Activated T-helper 17 cell treated with anti-CD3 and anti-CD28 coated beads, Interleukin-2, amount 50 U/mL, for 72 hours (primary cell): ENCODE measurements at places on chromosomes 1 and 21. TPM values are rescaled to one million over a fixed set of nuclear protein-coding genes. Genes with fewer than 3 reads are reported as not detected.

The TUFT1 gene
- 3.7 TPM for total RNA-seq

GRCh38 chr1:244161236-244161510 is 110.1 kb downstream of the ZBTB18 start:
- no peak for ATAC-seq

GRCh38 chr1:178727014-178727895 is 2.2 kb downstream of the RALGPS2 start:
- peak; percentile 44 for ATAC-seq

DNA sequence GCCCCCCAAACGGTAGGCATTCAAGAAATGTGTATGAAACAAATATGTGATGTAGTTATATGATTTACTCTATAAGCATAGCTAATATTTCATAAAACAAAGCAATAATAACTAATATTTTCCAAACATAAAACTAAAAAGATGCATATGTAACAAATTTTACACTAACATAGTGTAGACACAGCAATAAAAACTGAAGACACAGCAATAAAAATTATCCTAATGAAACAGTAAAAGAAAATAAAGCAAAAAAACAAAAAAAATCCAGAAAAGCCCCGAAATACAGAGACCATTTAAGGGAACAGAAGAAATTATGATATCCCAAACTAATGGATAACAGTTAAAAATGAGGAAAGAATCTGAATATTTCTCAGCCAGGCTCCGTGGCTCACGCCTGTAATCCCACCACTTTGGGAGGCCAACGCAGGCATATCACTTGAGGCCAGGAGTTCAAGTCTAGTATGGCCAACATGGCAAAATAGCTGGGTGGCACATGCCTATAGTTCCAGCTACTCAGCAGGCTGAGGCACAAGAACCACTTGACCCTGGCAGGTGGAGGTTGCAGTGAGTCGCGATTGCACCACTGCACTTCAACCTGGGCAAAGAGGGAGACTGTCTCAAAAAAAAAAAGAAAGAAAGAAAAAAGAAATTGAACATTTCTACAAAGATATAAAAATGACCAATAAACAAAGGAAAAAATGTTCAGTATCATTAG is 38.2 kb upstream of the PSMG1 start:
- no peak for ATAC-seq

GRCh38 chr1:212098310-212098709 is 62.8 kb downstream of the DTL start:
- no peak for ATAC-seq

DNA sequence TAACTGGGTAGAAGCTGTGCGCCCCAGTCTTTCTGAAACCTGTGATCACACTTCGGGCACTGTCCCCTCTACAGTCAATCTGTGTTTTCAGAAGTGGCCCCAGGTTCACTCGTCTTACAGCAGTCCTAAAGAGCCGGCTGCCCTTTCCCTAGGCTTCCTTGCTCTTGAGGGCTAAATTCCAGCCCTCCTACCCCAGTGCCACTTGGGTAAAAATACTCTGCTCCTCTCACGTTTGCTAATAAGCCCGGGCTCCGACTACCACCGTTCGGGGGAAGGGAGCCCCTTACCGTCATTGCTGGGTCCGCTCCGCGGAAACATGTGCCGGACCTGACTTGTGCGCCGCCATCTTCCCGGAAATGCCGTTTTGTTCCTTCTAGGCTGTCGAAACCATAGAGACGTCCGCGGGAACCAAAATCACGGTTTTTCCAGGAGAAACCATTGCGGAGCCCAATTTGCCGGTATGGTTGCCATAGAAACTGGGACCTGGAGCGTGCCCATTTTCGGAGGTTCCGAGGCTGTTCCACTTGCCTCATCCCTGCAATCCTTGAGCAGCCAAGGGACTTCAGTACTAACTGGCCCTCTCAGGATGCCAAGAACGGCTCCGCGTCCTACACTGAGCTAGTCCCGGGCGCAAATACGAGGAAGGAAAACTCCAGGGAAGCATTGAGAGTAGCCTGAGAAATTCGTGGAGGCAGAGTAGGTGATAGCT is at the start of gene GPATCH4:
TSS of gene GPATCH4 (minus strand) at position 358 of the 709 bp plus-strand sequence.
- peak; percentile 87 for ATAC-seq

The ZSCAN20 gene
- 4.1 TPM for total RNA-seq

The FNDC5 gene
- total RNA-seq: not detected

GRCh38 chr21:36791695-36792470 is 93.0 kb downstream of the SIM2 start:
- no peak for ATAC-seq

DNA sequence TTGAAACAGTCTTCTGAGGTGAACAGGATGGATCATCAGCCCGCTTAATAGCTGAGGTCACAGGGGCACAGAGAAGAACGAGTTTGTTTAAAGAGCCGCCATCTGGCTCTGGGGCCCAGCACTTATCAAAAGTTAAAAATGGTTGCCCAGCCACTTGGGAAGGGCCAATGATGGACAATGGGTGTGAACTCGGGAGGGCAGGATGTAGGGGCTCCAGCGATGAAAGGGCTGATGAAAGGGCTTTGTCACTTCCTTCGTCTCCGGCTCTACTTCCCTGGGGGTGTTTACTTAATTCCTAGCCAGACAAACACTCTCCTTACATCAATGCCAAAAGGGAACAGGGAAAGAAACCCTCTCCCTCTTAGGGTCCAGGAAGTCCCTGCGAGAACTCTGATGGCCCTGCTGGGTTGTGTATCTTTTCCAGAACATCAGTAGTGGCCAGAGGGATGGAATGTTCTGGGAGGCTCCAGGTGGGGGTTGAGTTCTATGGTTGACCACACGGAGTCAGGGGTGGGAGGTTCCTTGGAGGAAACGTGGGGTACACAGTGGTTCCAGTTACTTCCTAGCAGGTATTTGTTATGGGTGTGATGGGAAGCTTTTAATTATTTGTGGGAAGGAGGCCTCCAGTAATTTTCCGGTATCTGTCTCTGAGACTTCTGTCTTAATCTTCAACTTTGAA is 9.0 kb upstream of the ABCG1 start:
- no peak for ATAC-seq

DNA sequence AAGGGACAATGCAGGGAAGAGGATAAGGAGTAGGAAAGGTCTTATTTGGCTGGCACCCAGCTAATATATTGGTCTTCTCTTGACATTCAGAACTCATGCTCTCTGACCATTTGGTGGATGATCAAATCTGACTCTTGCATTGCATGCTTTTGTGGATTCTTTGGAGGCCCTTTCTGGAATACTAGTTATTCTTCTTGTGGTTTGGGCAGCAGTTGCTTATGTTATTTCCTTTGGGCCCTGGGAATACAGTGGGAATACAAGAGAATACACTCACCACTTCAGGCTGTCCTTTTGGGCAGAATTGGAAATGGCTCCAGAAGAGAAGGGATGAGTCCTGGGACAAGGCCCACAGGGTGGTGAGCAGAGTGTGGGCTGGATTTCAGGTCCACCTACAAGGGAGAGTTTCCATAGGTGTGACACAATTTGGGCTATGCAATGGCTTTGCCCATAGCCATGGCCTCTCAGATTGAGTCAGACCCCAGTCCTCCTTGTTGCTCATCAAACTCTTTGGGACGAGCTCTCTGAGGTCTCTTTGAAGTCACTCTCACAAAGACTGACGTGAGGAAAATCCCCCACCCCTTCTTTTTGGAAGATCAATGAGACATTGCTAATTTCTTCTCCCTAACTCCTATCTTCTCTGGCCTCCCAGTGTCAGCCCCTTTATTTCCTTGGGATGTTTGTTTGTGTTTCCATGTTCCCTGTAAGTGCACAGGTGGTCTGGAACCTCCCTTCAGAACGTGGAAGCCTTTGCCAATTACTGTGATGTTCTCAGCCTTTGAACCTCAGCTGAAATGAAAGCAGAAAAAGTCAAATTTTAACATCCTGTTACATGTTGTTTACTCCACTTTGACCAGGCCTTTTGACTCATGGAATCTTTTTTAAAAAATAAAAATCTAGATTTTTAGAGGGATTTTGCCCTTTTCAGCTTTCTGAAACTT is 19.4 kb downstream of the HSD11B1 start:
- ATAC-seq: peak; percentile 94
